ENCODE measurements at places on chromosomes 4 and X. TPM values are rescaled to one million over a fixed set of nuclear protein-coding genes. Genes with fewer than 3 reads are reported as not detected.

Gene MAGEC2
- total RNA-seq, result not detected

Gene MED14
- total RNA-seq, result 27.5 TPM

DNA sequence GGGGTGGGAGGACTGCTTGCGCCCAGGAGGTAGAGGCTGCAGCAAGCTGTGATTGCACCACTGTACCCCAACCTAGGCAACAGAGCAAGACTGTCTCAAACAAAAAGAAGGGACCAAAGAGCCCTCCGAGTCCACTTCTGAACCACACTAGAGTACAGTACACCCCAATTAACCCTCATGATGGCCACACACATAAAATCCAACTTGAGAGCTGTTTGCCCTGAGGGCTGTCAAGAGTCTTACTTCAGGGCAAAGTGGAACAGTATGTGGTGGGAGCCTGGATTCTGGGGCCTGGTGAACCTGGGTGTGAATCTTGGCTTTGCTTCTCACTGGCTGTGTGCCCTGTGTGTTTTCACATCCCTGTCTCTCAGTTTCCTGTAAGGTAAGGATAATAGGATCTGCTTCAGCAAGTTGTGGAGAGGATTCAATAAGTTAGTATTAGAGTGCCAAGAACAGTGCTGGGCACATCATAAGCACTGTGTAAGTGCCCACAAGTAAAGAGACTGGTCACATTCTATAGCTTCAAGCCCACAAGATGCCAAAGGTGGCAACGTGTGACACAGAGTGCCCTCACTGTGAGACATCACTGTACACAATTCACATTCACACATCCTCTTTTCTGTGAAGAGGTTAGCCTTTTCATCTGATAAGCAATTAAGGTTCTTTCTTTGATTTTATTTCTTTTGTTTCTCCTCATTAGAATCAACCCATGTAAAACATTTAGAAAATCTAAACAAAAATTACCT lies 52.1 kb downstream of the LEF1 start:
- DNase-seq, result no peak

DNA sequence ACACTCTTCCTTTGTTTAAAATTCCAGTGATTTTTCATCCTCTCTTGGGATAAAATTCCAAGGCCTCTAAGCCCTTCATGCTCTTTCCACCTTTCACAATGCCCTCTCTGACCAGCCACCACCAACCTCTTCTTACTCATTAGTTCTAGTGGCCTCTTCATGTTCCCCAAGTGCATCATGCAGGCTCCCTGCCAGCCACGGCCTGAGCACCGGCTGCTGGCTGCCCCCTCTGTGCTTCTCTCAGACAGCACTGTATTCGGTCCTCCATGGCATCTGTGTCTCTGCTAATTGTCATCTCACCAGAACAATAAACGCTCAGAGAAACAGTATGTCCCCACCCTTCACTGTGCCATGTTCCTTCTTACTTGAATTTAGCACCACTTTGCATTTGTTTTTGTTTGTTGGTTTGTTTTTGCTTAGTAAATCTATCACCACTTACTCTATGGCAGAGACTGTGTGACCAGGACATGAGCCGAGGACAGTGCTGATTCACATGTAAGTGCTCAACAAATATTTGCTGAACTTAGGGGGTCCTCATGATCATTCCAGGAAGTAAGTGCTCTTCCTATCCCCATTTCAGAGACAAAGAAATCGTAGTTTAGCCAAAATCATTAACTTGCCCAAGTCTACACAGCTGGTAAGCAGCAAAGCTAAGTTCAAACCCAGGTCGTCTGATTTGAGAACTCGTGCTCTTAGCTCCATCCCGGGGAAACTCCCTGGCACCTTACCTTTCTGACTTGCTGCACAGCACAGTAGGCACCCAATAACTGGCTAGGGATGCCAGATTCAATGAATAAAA lies 77.1 kb upstream of the UCP1 start:
- DNase-seq, result no peak

DNA sequence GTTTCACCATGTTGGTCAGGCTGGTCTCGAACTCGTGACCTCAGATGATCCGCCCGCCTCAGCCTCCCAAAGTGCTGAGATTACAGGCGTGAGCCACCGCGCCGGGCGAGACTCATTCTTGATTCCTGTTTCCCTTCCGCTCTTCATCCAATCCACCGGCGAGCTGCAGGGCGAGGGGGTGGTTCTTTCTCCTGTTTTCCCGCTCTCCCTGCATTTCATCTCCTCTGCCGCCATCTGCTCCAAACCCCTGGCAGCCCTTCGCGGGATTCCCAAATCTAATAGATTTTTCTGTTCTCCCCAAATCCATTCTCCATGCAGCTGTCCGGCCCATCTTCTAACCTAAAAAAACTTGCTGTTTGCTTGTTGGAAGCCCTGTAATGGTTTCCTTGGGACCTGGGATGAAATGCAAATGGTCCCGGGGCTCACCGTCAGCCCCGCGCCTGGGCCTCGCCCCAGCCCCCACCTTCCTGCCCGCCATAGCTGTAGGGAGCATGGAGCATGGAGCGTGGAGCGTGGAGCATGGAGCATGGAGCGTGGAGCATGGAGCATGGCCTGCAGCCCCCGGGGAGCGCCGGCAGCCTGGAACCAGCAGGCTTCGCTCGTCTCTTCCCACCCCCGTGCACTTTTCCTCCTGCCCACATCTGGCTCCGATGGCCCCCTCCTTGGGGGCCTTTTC lies 1.1 kb downstream of the ZFP42 start:
- no peak for DNase-seq

All from occipital lobe (tissue), 3 donors.